ENCODE measurements at places on chromosomes 4 and X. TPM values are rescaled to one million over a fixed set of nuclear protein-coding genes. Genes with fewer than 3 reads are reported as not detected.

The ASMT gene
- total RNA-seq, result not detected

The FAAH2 gene
- 4.0 TPM for total RNA-seq

The AADAT gene
- 13.6 TPM for total RNA-seq

DNA sequence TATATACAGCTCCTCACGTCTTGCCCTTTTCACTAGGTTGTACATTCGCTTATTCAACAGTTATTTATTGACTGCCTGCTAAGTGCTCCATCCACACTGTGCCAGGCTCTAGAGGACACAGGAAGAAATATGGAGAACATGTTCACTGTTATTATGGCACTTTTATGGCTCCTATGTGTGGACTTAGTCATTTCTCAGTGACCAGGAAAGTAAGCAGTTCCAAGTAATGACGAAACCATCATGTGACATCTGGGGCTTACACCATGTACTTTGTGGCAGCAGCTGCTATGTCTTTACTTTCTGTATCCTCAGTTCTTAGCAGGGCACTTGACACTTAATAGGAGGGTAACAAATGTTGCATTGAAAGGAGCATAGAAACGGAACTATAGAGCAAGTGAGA is 278.0 kb downstream of the ANK2 start:
- no peak for DNase-seq

DNA sequence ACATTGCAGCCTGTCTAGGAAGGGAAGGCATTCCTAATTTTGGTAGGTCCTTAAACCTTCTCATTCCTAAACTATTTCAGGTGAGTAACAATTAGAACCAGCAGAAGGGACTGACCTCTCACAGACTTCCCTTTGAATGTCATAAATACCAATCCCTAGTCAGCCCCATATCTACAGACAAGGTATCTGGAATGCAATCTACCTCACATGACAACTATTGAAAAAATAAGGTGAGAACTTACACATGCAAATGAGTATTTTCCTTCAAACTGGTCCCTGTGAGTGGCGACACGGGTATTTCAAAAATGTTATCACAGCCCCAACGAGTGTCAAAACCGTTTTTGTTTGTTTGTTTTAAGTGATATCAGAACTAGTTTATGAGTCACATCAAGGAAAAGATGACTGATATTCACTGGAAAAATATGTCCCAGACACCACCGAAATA is 102.4 kb upstream of the VCX2 start:
- DNase-seq, result no peak

GRCh38 chr4:123624959-123625358 is 228.4 kb downstream of the SPRY1 start:
- DNase-seq, result no peak

DNA sequence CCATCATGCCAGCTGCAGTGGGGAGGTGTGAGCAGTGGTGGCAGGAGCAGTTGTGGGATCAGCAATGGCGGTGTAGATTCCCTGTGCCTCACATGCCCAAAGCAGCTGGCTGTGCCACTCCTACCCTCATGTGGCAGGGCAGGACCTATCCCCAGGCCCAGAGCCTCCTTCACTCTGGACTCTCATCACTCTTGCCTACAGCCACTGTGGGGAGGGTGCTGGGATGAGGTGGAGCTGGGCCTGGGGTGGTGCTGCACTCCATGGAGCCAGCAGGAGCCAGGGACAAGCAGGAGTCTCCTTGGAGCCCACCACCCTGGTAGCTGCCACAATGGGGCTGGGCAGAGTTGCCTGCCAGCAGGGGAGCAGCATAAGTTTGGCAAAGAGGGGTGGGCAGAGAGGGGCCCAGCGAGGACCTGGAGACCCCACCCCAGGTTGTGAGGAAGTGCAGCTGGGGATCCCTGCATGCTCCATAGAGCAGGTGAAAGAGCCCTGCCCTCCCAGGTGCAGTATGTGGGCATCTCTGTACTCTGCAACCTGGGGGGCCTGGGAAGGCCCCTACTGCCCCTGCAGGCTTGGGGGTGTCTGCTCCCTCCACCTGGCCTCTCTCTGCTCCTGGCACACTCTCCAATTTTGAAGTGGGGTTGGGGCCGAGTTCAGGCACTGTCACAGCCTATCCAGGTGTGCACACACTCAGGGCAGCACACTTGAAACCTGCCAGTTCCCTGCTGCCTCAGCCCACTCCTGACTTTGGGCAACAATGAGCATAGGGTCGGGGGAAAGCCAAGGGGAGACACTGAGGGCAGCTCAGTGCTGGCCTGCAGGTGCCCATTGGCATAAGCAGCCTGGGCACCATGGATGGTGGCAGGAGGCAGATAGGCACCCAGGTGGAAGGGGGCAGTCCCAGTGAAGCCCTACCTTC is 74.0 kb upstream of the INTU start:
- DNase-seq, result no peak
